ENCODE measurements at places on chromosomes 1 and 21. TPM values are rescaled to one million over a fixed set of nuclear protein-coding genes. Genes with fewer than 3 reads are reported as not detected.

The ADORA3 gene
- not detected for total RNA-seq

The ACTL8 gene
- total RNA-seq = not detected

The PLA2G2F gene
- not detected for total RNA-seq

The ELF3 gene
- total RNA-seq = 0.19 TPM

The ZBTB8A gene
- 0.17 TPM for total RNA-seq

The FCER1A gene
- not detected for total RNA-seq

The TIE1 gene
- total RNA-seq = 0.59 TPM

The KCNE2 gene
- not detected for total RNA-seq

The GPR3 gene
- 3.6 TPM for total RNA-seq

The SYTL1 gene
- total RNA-seq = 20.0 TPM

The BCL2L15 gene
- total RNA-seq = 0.82 TPM

The CNIH4 gene
- total RNA-seq = 58.8 TPM

The DIPK1A gene
- total RNA-seq = 11.9 TPM
